ENCODE measurements at places on chromosomes 3 and 15. TPM values are rescaled to one million over a fixed set of nuclear protein-coding genes. Genes with fewer than 3 reads are reported as not detected.
A peak's percentile ranks its signal among the peaks of the same experiment; 100 is the strongest.

GRCh38 chr3:10926811-10927521, 65.6 kb upstream of the SLC6A1 start:
- DNase-seq: peak; percentile 23

GRCh38 chr3:33364531-33365128, 75.6 kb downstream of the UBP1 start:
- DNase-seq: no peak

- DNase-seq: no peak
These were observed 135.0 kb upstream of the CTDSPL start for GRCh38 chr3:37726525-37727290.

DNA sequence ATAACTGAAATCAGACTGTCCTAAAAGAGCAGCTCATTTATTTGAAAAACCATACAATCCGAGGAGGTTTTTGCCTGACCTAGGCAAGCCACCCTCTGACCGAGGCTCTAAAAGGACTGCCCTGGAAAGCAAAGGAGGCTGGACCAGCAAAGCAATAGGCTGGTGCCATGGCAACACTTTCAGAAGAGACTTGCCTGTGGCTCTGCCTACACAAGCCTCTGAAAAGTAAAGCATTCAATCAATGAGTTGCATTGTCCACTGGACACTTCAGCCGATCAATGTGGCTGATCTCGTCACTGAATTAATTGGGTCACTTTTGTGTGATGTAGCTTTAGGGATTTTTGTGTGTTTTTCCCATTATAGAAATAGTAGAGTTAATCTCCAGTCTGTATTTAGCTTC, 99.1 kb upstream of the SEMA6D start:
- no peak for DNase-seq

DNA sequence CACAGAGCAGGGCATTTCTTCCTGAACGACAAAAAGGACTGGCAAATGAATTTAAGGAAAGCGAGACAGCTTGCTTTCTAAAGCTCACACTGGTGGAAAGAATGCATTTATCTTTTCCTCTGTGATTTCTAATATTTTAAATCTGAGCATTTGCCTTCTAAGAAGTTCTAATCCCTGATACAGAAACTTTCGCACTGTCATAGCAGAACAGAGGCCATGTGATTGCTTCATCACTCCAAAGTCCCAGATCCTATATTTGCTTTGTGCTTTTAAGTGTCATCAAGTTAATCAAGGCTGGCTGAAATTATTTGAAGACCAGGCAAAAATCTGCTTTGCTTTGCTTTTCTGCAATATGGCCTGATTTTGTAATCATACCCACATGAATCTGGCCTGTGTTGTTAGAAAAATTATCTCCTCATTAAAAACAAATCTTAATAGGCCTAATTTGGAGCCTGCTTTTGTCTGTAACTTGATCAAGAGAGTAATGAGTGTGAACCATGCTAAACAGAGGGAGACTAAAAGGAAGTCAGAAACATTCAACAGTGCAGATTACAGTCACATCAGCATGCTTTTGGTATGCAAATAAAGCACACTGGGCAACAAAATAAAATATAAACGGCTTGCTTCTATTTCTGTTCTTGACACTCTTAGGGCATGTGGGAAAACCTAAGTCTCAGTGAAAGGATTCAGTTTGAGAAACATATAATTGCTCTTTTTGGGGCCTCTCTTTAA, 178.2 kb upstream of the ADAMTS9 start:
- DNase-seq: no peak

DNA sequence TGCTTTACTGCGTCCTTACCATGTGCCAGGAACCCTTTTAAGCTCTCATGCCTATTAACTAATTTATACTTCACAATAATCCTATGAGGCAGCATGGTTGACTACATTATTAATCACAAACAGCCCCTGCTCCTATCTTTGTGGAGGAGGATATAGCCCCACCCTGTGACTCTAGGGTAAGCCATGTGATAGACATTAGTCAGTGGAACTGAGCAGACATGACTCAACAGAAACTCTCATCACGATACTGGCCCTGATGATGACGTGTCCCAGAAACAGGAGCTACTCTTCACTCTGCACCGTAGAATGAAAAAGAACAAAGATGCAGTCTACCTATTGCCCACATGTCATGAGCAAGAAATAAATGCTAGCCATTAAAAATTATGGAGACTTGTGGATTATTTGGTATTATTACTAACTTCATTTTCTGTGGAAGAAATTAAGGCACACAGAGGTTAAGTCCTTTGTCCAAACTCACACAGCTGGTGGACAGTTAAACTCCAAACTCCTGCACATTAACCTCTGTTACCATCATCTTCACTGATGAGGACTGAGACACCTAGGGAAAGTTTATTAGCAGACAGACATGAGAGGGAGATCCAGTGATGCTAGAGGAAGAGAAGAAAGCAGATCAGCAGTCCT, 51.2 kb downstream of the CFAP20DC start:
- DNase-seq: no peak

- DNase-seq: no peak
These were observed 18.1 kb upstream of the SLC22A13 start for GRCh38 chr3:38247366-38248035.

DNA sequence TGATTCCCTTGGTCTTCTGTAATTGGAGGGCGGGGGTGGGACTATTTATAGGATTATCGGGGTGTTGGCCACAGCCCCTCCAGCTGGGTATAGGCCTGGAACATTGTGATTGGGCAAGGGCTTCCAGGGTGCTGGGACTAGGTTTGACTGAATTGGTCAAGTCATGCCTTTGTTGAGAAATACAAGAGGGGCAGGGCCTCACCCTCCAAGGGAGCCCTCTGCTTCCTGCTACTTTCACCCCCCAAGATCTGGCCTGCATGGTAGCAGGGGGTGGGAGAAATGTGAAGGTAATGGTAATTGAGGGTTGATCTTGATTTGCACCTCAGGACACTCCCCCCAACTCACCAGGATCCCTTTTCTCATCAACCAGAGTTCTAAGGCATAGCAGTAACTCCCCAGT, 25.2 kb downstream of the TRIM71 start:
- no peak for DNase-seq

- DNase-seq: no peak
These were observed 297.4 kb upstream of the EPHA3 start for GRCh38 chr3:88809993-88810392.

DNA sequence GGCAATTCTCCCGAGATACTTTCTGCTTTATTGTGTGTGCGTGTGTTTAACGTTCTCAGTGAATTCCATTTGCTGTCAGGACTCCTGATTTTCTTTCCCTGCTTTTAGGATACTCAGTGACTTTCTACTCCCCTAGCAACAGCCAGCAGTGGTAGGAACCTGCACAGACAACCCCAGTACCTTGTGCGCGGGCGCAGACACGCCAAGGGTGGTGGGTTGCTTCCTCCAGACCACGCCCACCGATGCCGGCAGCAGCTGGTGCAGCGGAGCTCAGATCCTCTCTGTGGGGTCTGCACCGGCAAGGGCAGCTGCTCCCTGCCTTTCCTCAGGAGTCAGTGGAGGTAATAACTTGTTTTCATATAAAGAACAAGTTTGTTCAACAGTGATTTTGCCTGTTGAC, 225.1 kb upstream of the NDN start:
- DNase-seq: no peak

GRCh38 chr3:66506154-66506553, 5.3 kb upstream of the LRIG1 start:
- no peak for DNase-seq

DNA sequence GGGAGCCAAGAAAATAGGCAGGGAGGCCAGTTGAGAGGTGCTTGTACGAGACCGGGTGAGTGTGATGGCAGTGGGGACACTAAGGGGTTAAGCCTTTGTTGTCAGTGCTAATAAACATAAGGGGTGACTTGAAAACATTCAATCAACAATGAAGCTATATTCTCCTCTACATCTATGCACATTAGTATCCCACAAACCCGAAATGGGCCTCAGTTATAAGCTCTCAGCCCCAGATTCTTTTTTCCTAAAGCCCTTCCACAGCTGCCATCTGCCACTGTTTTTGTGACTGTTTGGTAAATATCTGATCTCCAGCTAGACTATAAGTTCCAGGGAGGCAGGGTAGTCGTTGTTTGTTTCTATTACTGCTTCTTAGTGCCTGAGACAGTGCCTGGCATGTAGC, 118.2 kb downstream of the CADPS start:
- DNase-seq: no peak

DNA sequence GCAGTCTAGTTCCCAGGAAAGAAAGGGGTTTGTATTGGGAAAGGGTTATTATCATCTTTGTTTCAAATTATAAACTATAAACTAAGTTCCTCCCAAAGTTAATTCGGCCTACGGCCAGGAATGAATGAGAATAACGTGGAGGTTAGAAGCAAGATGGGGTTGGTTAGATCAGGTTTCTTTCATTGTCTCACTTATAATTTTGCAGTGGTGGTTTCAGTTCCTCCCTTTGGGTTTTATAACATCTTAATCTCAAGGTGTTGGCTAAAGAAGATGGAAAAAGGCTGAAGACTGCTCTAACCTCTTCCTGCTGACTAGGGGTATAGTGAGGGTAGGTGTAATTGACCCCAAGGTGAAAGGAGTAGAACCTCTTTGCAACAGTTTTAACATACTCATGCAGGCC, 1050.7 kb downstream of the OTOL1 start:
- no peak for DNase-seq

DNA sequence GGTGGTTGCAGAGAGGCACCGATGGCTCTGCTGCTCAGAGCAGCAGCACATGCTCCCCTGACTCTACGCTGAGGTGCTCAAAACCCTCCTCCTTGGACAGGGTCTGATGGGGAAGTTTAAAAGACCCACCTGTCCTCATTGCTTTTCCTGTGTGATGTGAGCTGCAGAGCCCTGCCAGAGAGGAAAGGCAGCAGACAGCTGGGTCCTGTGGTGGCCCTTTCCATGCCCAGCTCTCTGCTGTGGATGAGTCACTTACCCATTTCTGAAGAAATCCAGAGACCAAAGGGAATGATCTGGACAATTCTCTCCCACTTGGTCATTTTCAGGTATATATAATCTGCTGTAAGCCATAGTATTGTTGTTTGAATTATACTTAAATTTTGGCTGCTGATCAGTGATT, 121.7 kb downstream of the CHDH start:
- no peak for DNase-seq

GRCh38 chr3:65484964-65485363, 553.8 kb downstream of the MAGI1 start:
- DNase-seq: no peak

- peak; percentile 39 for DNase-seq
These were observed 188.2 kb downstream of the ATP10A start for GRCh38 chr15:25674913-25675312.

- no peak for DNase-seq
These were observed 61.9 kb downstream of the HMG20A start for GRCh38 chr15:77482570-77482969.

SLC22A14 gene
- 0.46 TPM for total RNA-seq

MAGEL2 gene
- 0.40 TPM for total RNA-seq

SKOR1 gene
- total RNA-seq: 0.43 TPM

EFCAB12 gene
- 4.9 TPM for total RNA-seq

PRICKLE2 gene
- 28.3 TPM for total RNA-seq

AHSG gene
- total RNA-seq: 2.2 TPM

FETUB gene
- total RNA-seq: not detected
